Dermis lymphatic vessel endothelial cell (primary cell): ENCODE measurements at places on chromosomes 2 and 18. TPM values are rescaled to one million over a fixed set of nuclear protein-coding genes. Genes with fewer than 3 reads are reported as not detected.

The TNFRSF11A gene
- total RNA-seq = 43.0 and 49.1 TPM in 2 replicates

The CCDC68 gene
- 0.34 and 1.4 TPM in 2 replicates for total RNA-seq

The ANKRD30BL gene
- total RNA-seq = not detected in 2 replicates

The HADHA gene
- 187 and 197 TPM in 2 replicates for total RNA-seq

The SCYGR5 gene
- not detected in 2 replicates for total RNA-seq

The TMEM198 gene
- under 0.01 TPM in 1 of 2 replicates, not detected in the other for total RNA-seq

The AQP12B gene
- total RNA-seq = not detected in 2 replicates
